ENCODE measurements at places on chromosomes 6 and 20.
A peak's percentile ranks its signal among the peaks of the same experiment; 100 is the strongest.

DNA sequence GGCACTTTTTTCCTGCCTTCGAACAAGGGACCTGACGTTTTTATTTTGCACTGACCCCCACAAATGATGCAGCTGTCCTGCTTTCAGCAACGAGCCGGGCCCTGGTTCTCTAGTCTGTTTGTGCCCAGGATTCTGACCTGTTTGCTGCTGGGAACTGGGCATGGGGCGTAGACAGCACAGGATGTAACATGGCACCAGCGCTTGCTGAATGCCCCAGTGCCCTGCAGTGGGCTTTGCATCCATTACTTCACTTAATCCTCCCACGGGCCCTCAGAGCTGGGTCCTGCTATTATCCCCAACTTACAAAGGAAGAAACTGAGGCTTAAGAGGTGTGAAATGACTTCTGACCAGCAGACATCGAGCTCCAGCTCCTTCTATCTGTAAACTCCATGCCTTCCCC lies 80.4 kb upstream of the PMEPA1 start:
- DNase-seq = no peak

GRCh38 chr20:61288331-61288784 lies 36.3 kb downstream of the CDH4 start:
- peak; percentile 59 for DNase-seq

- DNase-seq = no peak
Observed at GRCh38 chr6:137272403-137272802, 53.2 kb upstream of the IFNGR1 start.

GRCh38 chr6:136772685-136773472 lies 19.4 kb downstream of the MAP3K5 start:
- DNase-seq = no peak

DNA sequence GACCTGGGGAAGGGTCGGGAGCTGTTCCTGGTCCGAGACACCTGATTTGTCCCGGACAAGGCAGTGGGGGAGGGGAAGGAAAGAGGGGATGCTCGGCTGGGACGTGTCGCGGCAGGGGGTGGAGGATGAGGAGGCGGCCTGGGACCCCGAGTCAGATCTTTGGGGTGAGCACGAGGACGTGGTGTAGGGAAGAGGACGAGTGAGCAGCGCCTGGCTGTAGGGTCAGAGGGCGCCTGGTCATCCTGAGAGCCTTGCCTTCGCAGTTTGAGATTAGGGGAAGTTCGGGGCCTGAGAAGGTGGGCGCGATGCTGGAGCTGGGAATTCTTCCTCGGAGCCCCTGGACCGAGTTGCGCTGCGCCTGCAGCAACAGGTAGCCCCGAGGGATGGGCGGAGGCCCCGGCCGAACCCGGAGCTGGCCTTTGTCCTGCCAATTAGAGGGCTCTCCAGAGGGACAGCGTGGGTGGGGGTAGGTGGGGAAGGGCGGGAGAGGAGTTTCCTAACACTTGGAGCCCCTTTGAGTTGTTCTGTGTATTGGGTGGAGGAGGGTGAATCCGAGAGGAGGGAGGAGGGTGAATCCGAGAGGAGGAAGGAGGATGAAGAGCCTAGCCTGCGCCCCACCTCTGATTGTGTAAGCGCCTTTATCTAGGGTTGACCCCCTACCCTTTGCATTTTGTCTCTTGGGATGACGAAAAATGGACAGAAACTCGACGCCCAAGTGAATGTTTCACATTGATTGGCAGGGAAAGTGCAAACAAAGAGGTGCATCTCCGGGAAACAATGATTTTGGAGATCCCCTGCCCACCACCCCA lies 72.0 kb downstream of the SOX4 start:
- DNase-seq = no peak

DNA sequence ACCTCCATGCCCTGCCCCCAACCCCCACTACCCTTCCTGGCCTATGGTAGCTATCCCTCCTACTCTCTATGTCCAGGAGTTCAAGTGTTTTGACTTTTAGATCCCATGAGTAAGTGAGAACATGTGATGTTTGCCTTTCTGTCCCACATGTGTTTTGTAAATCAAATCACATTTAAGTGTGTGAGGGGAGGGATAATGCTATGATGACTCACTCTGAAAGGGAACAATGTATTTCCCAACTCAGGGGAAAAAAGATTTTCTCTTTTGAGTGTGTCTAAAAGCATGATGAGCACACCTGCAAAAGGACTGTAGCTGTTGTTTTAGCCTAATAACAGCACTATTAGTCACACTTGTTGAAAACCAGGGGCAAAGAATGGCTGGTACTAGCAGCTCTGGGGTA lies 193.7 kb downstream of the GJA10 start:
- no peak for DNase-seq

DNA sequence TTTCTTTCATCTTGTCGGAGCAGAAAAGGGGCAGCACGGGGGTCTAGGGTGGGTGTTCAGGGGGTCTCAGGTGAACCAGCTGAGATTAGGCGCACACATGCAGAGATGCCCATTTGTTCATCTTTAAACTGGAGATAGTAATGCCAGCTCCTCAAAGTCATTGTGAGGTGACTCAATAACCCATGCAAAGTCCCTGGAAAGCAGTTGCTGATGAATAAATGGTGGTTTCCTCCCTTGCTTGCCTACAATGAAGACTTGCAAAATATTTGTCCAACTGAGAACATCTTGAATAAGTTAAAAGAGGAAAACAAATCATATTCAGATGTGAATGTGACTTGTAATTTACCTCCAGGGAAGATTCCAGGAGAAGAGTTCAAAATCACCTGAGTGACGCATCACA lies 206.9 kb downstream of the LY86 start:
- DNase-seq = no peak

DNA sequence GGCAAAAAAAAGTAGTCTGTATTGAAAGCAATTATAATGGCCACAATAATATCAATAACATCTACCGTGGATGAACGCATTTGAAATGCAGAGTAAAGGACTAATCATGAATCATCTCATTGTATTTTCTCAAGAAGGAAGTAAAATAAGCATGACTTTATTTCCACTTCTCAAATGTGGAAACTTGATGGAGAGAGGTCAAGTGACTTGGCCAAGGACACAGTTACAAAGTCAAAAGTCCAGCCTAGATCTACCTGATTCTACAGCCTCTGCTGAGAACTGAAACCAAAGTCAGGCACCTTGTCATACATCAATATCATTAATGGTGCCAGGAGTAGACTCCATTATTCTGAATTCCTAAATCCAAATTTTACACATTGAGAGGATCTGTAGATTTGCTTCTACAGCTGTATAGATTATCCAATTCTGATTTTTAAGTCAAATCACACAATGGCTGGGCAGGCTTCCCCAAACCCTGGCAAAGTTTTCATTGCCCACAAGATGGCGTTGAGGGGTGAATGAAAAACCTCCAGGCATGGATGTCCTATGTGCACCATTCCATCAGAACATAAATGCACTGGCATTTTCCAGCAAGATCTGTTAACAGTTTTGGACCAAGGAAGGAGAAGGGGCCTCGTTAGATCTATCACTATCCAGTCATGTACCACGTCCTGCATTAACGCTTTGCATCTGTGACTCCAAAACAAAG lies 423.1 kb downstream of the MAFB start:
- DNase-seq = no peak

GRCh38 chr6:70520575-70520974 lies 46.2 kb upstream of the SDHAF4 start:
- DNase-seq = no peak

GRCh38 chr6:144331491-144331969 lies 46.4 kb downstream of the UTRN start:
- DNase-seq = no peak

- DNase-seq = no peak
Observed at GRCh38 chr20:36925234-36925633, 26.3 kb downstream of the SAMHD1 start.

GRCh38 chr6:100514660-100515059 lies 49.9 kb upstream of the SIM1 start:
- no peak for DNase-seq

DNA sequence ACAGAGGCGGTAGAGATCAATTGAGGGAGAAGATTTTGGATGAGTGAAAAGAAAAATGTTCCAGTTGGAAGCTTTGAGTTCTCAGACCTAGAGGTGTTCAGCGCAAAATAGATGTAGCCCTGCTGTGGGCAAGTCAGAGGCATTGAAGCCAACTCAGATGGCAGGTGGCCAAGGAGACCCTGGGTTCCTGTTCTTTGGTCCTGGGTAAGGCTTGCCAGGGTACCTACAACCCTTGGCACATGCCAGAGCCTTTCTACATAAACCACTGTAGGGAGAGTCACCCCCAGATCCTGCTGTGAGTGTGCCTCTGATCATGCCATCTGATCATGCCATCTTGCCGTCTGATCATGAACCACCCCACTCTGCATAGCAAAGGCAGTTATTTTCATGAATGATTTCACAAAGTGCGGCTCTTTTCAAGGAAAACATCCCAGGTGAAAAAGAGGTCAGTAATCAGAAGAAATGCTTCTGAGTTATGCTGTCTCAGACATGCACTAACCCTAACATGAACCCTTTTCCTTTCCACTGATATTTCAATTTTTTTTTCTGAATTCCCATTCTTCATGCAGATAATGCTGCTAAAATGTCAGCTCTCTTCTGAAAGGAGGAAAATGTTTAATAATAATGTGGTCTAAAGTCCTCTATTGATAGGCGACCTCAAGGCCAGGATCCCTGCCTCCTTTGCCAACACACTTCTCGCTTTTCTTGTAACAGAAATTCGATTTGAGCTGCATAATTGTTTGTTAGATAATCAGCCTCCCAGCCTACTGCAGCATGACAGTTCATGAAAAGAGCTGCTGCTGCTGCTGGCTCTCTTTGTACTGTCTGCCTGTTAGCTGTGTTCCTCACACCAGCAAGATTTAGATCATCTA lies 153.6 kb downstream of the MTHFD1L start:
- DNase-seq = peak; percentile 44
